ENCODE measurements at places on chromosomes 5 and 9. TPM values are rescaled to one million over a fixed set of nuclear protein-coding genes. Genes with fewer than 3 reads are reported as not detected.
A peak's percentile ranks its signal among the peaks of the same experiment; 100 is the strongest.

Gene ABITRAM
- 12.9 TPM for total RNA-seq

GRCh38 chr5:73160239-73160671, 12.7 kb upstream of the TMEM174 start:
- peaks cover 9% of the 10 kb centered on the region for H3K27me3 ChIP-seq
- H3K27ac ChIP-seq: no peak overlapping the region
- no peak for DNase-seq
- H3K4me3 ChIP-seq: no peak overlapping the region
- H3K4me1 ChIP-seq: no peaks in the 10 kb centered on the region
- no peaks in the 10 kb centered on the region for H3K36me3 ChIP-seq

DNA sequence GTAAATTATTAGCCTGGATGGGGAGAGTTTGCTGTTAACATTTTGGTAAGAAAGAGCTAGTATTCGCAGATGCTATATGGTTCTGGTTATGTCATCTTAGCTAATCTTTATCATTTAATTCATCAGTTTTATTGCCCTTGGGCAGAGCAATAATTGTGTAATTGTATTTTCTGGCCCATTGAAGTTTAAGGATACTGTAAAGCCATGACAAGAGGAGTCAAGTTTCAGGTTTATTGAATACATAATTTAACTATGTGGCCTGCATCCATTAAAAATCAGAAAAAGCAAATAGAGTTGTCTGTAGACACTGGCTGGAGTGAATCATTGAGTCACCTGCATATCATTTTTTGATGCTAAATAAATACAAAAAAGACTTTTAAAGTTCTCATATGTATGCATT, 255.8 kb downstream of the PRELID2 start:
- no peaks in the 10 kb centered on the region for H3K27me3 ChIP-seq
- no peak overlapping the region for H3K4me3 ChIP-seq
- no peak overlapping the region for H3K27ac ChIP-seq
- H3K36me3 ChIP-seq: no peaks in the 10 kb centered on the region

DNA sequence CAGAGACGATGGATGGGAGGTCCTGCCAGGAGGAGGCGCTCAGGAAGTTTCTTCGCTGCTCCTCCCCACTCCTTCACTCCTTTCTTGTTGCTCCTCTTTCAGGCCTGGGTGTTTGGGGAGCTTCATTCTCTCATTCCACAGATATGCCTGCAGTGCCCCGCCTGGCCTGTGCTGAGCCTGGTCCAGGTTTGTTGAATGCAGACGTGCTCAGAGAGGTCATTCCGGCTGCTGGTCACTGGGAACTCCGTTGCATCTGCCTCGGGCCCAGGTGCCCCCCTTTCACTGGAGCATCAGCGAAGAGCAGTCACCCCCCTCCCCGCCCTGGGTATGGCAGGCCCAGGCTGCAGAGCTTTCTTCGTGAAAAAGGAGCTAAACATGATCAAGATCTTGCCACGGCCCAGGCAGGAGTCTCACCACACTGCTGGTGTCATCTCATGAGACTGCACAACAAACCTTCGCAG, 15.5 kb downstream of the SURF6 start:
- no peaks in the 10 kb centered on the region for H3K27me3 ChIP-seq
- DNase-seq: no peak
- H3K36me3 ChIP-seq: no peaks in the 10 kb centered on the region
- H3K4me1 ChIP-seq: no peaks in the 10 kb centered on the region
- no peak overlapping the region for H3K4me3 ChIP-seq

Gene OR1L4
- not detected for total RNA-seq

DNA sequence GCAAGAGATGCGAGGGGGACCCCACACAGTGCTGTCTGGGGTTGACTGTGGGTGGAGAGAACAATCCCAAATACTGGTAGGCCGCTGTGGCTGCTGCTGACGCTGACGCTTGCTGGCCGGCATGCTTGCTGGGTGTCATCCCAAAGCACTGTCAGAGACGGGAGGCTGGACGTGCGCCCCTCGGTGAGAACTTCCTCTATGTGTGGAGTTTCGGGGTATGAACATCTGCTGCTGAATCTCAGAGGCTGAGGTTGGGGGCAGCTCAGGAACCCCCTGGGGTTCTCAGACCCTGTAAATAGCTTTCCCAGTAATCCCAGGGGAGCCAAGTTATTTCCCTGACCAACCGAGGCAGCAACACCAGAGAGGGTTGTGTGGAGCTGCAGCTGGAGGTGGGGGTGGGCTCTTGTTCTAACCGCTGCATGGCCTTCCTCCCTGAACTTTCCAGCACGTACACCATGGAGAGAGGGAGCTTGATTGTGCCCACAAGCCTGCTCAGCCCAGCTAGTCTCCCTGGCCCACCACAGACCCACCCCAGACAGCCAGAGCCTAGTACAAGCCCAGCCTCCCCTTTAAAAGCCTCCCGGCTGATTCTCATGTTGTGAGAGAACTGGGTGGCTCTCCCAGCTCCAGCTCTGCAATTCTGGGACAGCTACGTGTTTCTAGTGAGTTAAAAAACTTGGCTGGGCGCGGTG, 21.8 kb upstream of the SLC12A7 start:
- H3K4me1 ChIP-seq: no peaks in the 10 kb centered on the region
- peak; percentile 20 for DNase-seq
- peaks cover 13% of the 10 kb centered on the region for H3K27me3 ChIP-seq
- no peaks in the 10 kb centered on the region for H3K36me3 ChIP-seq
- H3K4me3 ChIP-seq: no peak overlapping the region
- no peak overlapping the region for H3K27ac ChIP-seq

- H3K27me3 ChIP-seq: no peaks in the 10 kb centered on the region
- no peaks in the 10 kb centered on the region for H3K36me3 ChIP-seq
- no peak overlapping the region for H3K27ac ChIP-seq
- no peak overlapping the region for H3K4me3 ChIP-seq
- DNase-seq: no peak
These were observed 129.5 kb upstream of the RAPGEF1 start for GRCh38 chr9:131869348-131869747.

GRCh38 chr5:56094579-56095361, 100.0 kb upstream of the IL6ST start:
- H3K4me3 ChIP-seq: no peak overlapping the region
- H3K27me3 ChIP-seq: no peaks in the 10 kb centered on the region
- no peak overlapping the region for H3K27ac ChIP-seq
- peaks cover 17% of the 10 kb centered on the region for H3K4me1 ChIP-seq

DNA sequence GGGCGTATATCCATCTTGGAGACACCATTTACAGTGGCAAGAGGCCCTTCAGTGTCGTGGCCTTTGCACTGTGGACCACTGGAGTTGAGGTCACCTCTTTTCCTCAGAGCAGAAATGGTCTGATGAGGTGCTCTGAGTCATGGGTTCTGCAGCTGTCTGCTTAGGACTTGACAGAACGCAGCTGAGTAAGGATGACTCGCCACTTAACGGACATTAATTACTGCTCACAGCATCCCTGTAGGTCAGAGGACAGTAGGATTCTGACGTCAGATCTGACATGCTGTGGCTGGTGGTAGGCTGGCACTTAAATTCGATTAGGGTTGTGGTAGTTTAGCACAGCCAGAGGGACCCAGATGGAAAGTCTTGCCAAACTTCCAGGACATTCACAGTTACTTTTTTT, 479.4 kb downstream of the DMAC1 start:
- peak overlapping the region; percentile 41 for H3K27ac ChIP-seq
- H3K4me1 ChIP-seq: peaks cover 45% of the 10 kb centered on the region
- no peak overlapping the region for H3K4me3 ChIP-seq
- H3K27me3 ChIP-seq: no peaks in the 10 kb centered on the region
- no peaks in the 10 kb centered on the region for H3K36me3 ChIP-seq

Gene HMCN2
- not detected for total RNA-seq

DNA sequence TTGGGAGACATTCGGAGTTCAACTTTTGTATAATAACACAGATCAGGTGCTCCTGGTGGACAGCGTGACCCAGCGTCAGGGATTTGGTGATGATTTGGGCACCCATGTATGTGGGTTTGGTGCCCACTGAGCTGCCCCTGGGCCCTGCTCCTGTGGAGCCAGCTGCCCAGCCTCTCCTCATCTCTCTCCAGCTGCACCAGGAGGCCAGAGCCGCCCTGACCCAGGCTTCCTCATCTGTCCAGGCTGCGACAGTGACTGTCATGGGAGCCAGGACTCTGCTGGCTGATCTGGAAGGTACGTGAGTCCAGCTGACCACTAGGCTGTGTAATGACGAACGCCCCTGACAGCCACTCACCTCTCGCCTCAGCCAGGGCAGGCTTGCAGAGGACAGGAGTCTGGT, 14.5 kb upstream of the AIF1L start:
- no peaks in the 10 kb centered on the region for H3K36me3 ChIP-seq
- H3K4me1 ChIP-seq: no peaks in the 10 kb centered on the region
- DNase-seq: no peak
- no peak overlapping the region for H3K27ac ChIP-seq
- H3K27me3 ChIP-seq: no peaks in the 10 kb centered on the region
- H3K4me3 ChIP-seq: no peak overlapping the region

DNA sequence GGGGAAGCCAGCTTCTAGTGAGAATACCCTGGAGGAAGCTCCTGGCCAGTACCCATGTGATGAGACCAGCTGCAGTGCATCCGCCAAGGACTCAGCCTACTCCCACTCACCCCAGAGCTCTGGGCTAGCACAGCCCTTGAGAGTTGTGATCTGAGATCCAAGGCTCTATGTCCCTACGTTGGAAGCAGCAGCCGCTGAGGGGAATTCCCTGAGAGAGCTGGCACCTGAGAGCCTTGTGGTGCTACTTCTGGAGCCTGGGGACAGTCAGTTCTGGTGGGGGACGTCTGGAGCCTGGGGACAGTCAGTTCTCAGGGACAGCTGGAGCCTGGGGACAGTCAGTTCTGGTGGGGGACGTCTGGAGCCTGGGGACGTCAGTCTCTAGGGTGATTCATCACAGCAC, 39.2 kb downstream of the PDZD2 start:
- H3K36me3 ChIP-seq: no peaks in the 10 kb centered on the region
- H3K4me3 ChIP-seq: no peak overlapping the region
- H3K27ac ChIP-seq: no peak overlapping the region
- H3K27me3 ChIP-seq: no peaks in the 10 kb centered on the region
- DNase-seq: no peak
- no peaks in the 10 kb centered on the region for H3K4me1 ChIP-seq

GRCh38 chr9:121658166-121658565, 6.7 kb downstream of the DAB2IP start:
- no peaks in the 10 kb centered on the region for H3K4me1 ChIP-seq
- peaks cover 6% of the 10 kb centered on the region for H3K27me3 ChIP-seq
- no peak overlapping the region for H3K27ac ChIP-seq
- peak overlapping the region; percentile 26 for H3K4me3 ChIP-seq
- H3K36me3 ChIP-seq: no peaks in the 10 kb centered on the region

GRCh38 chr5:125559296-125559695, 812.9 kb upstream of the ZNF608 start:
- H3K27ac ChIP-seq: no peak overlapping the region
- peak; percentile 73 for DNase-seq
- H3K4me3 ChIP-seq: no peak overlapping the region
- H3K27me3 ChIP-seq: no peaks in the 10 kb centered on the region

DNA sequence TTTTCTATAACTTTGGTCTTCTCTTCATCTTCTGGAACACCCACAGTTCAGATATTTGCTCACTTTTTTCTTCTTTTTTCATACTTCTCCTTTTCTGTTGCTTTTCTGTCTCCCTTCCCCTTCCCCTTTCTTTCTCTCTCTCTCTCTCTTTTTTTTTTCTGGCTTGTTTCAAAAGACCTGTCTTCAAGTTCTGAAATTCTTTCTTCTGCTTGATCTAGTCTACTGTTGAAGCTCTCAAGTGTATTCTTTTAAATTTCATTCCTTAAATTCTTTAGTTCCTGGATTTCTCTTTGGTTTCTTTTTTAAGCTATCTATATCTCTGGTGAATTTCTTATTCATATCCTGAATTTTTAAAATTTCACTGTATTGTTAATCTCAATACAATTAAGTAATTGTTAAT, 11.2 kb downstream of the ALG2 start:
- H3K36me3 ChIP-seq: no peaks in the 10 kb centered on the region
- no peaks in the 10 kb centered on the region for H3K4me1 ChIP-seq
- H3K27ac ChIP-seq: no peak overlapping the region
- H3K27me3 ChIP-seq: no peaks in the 10 kb centered on the region
- H3K4me3 ChIP-seq: no peak overlapping the region

Gene GPR21
- total RNA-seq: 0.65 TPM

Gene GABRA6
- not detected for total RNA-seq

DNA sequence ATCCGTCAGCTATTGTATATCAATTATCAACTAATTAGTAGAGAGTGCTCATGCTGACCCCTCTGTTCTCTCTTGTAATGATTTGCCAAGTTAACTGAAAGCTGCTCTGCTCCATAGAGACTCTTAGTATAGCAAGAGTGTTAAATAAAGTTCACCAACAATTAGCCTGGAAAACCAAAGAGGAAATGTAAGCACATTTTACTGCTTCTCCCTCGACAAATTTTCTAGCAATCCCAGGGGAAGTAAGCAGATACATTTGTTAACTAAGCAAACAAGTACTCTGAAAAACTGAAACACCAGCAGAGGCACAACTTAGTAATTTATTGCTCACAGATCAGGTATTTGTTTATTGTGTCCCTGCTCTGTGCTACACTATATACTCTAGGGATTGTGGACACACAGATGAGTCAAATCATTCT, 162.2 kb downstream of the GLIS3 start:
- peak overlapping the region; percentile 43 for H3K4me3 ChIP-seq
- peak; percentile 81 for DNase-seq
- H3K27ac ChIP-seq: peak overlapping the region; percentile 71
- no peaks in the 10 kb centered on the region for H3K27me3 ChIP-seq

DNA sequence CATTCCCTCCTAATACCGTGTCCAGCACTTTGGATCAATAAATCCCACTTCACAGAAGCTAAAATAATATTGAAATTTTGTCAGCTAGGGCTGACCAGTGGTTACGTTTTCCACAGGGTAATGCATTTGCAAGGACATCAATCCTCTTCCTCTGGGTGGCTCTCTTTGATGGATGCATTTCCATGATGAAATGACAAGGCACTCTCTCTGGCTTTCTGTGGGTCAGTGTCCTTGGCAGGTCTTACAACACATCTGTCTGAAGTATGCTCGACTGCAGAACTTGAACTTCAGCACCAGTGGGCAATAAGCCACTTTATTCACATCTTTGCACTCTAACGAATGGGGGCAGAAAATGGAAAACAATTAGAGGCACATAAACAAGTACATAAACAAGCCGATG, 330.1 kb downstream of the ADAMTS6 start:
- H3K27me3 ChIP-seq: no peaks in the 10 kb centered on the region
- no peak overlapping the region for H3K4me3 ChIP-seq
- peak overlapping the region; percentile 16 for H3K27ac ChIP-seq
- H3K36me3 ChIP-seq: peaks cover 44% of the 10 kb centered on the region
- H3K4me1 ChIP-seq: peaks cover 15% of the 10 kb centered on the region
- DNase-seq: peak; percentile 28

Gene TMEFF1
- total RNA-seq: 0.43 TPM

Gene LCN10
- not detected for total RNA-seq

DNA sequence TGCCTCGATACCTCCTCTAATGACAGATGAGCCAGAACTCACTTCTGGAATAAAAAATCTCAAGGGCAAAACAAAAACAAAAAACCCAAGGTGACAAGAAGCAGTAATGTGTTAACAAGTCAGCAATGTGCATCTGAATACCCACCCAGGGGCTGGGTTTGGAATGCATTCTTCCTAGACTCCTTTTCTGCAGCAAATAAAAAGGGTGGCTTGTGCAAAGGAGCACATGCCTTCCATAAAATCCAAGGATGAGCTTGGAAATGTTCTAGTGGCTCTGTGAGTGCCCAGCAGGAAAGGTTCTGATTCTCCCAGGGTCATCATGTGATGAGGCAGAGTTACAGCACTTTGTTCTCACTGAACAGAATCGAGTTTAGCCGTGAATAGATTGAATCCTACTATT, 599.9 kb downstream of the RAB3C start:
- no peak overlapping the region for H3K27ac ChIP-seq
- no peak overlapping the region for H3K4me3 ChIP-seq
- H3K36me3 ChIP-seq: no peaks in the 10 kb centered on the region
- H3K4me1 ChIP-seq: no peaks in the 10 kb centered on the region

Data from GM23248 (cell line).